ENCODE measurements at places on chromosomes 5 and 9. TPM values are rescaled to one million over a fixed set of nuclear protein-coding genes. Genes with fewer than 3 reads are reported as not detected.

DNA sequence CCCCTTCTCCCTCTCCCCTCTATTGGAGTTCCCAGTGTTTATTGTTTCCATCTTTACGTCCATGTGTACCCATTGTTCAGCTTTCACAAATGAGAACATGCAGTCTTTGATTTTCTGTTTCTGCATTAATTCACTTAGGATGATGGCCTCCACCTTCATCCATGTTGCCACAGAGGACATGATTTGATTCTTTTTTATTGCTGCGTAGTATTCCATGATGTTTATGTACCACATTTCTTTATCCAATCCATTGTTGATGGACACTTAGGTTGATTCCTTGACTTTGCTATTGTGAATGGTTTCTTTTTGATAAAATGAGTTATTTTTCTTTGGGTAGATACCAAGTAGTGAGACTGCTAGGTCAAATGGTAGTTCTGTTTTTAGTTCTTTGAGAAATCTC is 88.9 kb downstream of the NDUFS4 start:
- no peak for DNase-seq

GRCh38 chr5:58187432-58188261 is 272.2 kb downstream of the PLK2 start:
- no peak for DNase-seq

GRCh38 chr5:112914584-112914983 is 7.4 kb downstream of the REEP5 start:
- no peak for DNase-seq

DNA sequence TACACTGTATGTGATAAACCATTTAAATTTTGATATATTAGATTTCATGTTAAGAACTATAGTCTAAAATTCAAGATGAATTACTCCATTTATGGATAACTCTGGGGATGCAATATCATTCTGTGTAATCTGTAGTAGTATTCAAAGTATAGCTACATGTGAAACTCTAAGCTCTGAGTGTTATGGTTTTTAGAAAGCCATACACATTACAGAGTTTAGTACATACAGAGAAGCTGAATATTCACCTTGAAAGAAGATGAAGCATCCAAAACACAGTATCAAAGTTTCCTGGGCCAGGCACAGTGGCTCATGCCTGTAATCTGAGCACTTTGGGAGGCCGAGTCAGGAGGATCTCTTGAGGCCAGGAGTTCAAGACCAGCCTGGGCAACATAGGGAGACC is 25.0 kb downstream of the ABHD17B start:
- peak; percentile 47 for DNase-seq

- no peak for DNase-seq
These were observed 82.3 kb downstream of the ANXA1 start for GRCh38 chr9:73234008-73234360.

GRCh38 chr9:35526087-35526801 is 36.3 kb downstream of the RUSC2 start:
- DNase-seq, result no peak

DNA sequence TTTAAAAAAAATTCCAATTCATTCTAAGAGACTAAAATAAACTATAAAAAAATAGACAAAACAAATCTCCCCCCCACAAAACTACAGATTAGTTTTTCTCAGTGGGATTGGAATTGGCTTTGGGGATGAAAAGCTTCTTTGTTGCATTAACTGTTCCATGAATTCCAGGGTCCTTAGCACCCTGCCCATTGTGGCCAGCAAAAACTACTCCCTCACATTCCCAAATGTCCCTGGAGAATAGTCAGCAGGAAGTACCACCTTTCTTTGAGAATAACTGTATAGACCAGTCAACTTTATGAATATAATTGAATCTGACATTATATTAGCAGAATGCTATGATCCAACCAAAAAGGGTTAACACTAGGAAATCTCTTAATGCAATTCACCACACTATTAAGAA is 147.9 kb downstream of the LPAR1 start:
- DNase-seq, result no peak

- DNase-seq, result no peak
These were observed 175.1 kb upstream of the S1PR3 start for GRCh38 chr9:88816141-88816540.

GRCh38 chr5:11037080-11037479 is 276.0 kb upstream of the DAP start:
- no peak for DNase-seq

GRCh38 chr5:54611290-54611951 is 93.9 kb downstream of the SNX18 start:
- DNase-seq, result no peak

DNA sequence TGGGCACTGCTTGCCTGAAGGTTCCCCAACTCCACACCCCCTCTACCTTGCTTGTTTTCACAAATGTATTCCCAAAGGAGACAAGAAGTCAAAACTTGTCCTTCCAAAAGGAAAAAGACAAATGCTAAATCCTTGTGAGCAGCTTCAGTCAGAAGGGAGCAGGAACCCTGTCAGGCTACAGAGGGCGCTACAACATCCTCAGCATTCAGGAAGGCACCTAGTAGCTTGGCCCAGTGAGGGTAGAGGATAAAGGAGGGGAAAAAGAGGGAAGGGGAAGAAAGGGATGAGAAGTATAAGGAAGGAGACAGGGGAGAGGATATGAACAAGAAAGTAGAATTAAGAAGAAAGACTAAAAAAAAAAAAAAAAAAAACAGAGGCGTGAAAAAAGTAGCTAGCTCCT is 97.5 kb downstream of the MLLT3 start:
- peak; percentile 50 for DNase-seq

Gene GCNT4
- total RNA-seq, result 2.4 TPM

Gene SLC1A1
- total RNA-seq, result not detected

Gene CEL
- total RNA-seq, result 0.88 TPM

Gene PCDHA13
- total RNA-seq, result not detected

Gene SWI5
- 15.2 TPM for total RNA-seq

Gene MOB3B
- 0.38 TPM for total RNA-seq

Gene ABO
- not detected for total RNA-seq

Gene ENTREP1
- total RNA-seq, result 0.07 TPM

Gene C5orf58
- total RNA-seq, result not detected

Data from activated CD4-positive, alpha-beta memory T cell treated with anti-CD3 and anti-CD28 coated beads for 36 hours (primary cell).